ENCODE measurements at places on chromosomes 7 and 10.
A peak's percentile ranks its signal among the peaks of the same experiment; 100 is the strongest.

DNA sequence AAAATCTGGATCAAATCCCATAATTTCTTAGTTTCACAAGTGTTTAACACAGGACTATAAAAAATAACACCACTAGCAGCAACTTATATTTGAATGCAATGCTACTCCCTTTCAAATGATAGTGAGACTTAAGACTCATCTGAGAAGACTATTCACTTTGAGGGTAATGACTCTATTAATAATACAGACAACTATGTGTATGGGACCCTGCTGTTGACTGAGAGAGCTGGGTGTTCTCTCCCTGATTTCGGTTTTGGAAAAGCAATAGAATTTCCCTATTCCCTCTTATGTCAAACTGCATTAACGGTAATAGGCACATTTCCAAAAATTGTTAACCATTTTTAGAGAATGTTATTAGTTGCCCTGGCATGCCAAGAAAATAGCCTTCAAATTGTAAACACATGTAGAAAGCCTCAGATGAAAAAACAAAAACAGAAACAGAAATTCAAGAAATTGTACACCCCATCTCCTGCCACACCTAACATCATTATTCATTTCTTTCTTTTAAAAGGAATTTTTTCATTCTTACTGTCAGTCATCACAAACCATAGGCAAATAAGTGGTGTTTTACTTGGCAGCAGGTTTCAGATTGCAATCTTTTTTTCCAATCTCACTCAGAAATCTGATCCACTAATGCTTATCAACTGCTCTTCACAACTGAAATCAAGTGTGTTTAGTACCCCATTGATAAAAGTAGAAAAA lies 153.7 kb downstream of the TFPI2 start:
- no peak for DNase-seq

DNA sequence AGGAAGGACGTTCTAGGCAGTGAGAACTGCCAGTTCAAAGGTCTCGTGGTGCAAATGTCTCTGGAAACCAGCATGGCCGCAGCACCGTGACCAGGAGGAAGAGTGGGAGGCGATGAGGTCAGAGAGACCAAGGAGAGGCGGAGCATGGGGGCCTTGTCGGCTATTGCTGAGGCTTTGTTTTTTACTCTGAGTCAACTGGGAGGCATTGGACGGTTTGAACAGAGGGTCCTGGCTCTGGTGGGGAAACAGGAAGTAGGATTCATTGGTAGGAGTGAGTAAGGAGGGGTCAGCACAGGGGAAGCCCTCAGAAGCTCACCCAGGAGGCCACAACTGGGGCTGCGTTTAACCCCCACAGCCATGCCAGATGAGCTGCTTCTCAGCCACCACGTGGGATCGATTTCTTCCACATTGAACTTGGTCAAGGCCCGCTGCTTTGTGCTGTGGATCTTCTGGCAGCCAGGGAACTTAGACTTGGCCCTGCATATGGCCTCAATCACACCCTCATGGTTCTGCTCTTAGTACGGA lies 22.2 kb upstream of the SH2B2 start:
- no peak for DNase-seq

DNA sequence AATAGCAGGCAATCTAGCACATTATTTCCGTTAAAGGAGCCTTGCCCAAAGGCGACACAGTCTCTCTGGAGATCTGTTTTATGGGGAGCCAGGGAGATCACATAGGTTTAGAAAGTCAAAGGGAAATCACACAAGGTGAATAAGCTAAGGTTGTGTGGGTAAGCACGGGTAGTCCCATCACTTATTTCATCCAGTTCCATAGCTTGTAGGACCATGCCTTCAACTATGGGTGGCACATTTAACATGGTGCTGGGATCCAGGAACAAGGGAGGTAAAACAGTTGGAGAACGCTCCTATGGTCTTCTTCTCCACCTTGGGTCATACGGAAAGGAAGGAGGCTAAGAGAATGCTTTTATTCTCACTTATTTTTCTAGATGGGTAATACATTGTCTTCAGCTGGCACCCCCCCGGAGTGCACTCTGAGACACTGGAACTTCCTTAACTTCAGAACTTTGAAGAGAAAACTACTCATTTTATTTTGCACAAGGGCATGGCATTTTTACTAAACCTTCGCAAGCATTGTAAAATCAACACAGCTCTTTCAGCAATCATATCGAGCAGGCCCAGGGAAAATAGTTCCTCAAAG lies 435.4 kb downstream of the KIF20B start:
- no peak for DNase-seq

- no peak for DNase-seq
Observed at GRCh38 chr7:83782628-83783027, 133.7 kb upstream of the SEMA3E start.

GRCh38 chr7:141477865-141478264 lies 73.3 kb upstream of the AGK start:
- no peak for DNase-seq

GRCh38 chr7:98400542-98401340 lies at the start of gene BAIAP2L1:
Gene BAIAP2L1, minus strand, starts transcription at chr7:98401090. Its CDS starts 238 bp downstream, at chr7:98400852.
- DNase-seq: peak; percentile 86

- DNase-seq: no peak
Observed at GRCh38 chr7:25360451-25360850, 132.2 kb upstream of the NPVF start.

GRCh38 chr7:78720066-78720465 lies 733.4 kb downstream of the MAGI2 start:
- no peak for DNase-seq

DNA sequence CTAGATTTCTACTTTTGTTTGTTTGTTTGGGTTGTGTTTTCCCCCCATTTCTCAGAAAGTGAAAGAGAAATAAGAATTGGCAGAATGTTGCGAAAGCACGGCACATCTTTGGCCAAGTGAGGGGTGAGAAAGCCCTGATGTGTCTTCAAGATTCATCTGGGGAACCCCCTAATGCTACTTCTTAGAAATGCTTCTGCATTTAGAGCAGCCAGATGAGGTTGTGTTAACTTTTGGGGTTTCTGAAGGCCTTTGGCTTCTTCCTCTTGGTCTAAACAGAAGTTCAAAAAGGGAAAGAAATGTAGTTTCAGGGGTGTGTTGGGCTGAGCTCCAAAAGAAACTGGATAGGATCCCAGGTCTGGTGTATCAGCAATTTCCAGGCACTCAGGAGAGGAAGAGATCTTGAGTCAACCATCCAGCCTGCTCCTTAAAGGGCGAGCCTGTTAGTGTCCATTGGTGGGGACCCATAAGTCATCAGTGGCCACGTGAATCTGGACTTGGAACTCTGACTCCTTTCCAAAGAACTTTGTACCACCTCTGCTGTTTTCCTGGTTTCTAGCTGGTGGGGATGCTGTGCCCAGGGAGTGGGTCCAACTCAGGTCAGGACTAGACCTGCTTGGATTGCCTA lies 6.5 kb downstream of the DUSP5 start:
- peak; percentile 43 for DNase-seq

DNA sequence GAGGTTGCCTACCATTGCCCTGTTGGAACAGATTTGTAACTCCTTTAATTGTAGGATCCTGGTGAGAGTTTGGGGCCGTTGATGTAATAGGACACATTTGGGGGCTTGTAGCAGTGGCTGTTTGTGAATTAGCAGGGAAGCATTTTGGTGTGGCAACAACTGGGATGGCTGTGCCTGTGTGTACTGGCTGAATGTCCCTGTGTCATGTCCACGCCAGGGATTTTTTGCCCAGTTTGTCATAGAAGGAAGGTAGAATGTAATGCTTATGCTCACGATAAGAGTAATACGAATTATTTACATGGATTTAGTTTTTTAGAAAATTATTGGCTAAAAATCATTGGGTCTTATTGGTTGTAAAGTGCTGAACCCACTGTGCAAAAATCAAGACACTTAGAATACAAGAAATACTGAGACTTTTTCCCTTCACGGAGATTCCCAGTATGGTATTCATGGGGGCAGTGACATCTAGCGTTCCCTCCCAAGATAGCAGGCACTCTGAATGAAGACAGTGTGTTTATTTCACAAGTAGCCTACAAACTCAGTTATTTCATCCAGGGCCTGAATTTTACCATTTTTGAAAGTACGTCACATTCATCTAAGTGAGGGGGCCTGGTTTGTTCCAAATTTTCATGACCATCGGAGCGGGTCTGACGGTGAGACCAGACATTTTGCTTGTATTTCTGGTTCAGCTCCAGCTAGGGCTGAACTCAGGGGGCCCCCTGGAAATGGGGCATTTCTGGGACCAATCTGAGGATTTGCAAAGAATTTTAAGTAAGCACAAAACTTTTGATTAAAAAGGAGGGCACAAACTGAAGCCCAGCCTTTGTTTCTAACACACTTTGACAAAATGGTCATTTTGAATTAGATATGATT lies 74.7 kb downstream of the CACNB2 start:
- no peak for DNase-seq

DNA sequence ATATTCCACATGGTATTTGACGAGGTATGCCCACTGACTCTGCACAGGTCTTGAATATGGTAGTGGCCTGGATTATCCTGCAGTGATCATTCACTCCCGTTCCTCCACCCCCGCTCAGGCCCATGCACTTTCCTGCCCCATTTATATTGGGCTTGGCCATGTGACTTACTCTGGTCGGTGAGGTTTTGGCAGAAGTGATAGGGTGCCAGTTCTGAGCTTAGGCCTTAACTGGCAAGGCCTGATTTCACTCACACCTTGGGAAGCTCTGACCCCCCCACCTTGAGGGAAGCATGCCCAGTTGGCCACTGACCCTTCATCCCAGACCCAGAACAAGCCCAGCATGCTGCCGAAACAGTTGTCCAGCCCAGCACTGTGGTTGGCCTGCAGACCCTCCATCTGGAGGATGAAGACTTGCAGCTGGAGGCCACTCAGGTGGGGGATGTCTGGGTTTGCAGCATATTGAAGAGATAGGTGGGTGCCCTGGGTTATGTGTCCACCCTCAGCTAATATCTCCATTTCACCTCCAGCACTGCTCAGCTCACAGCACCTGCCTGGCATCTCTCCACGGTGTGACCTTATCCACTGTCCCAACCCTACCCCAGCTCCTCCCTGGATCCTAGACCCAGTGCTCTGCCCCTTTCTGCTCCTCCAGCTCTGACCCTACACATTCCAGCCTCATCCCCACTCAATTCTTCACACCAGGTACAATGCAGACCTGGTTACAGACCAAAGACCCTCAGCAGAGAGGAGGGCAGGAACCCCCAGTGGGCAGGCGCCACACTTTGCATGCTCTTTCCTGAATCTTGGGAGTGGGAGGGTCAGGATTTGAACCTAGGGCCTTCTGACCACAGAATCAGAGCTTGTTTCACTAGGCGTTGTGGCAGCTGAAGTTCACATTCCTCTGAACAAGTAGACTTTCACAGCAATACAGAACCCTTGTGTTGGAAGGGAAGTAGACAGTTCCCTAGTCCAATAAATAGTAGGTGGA lies 138.1 kb upstream of the CHST15 start:
- peak; percentile 41 for DNase-seq

GRCh38 chr10:73229567-73229966 lies 17.5 kb downstream of the DNAJC9 start:
- no peak for DNase-seq

DNA sequence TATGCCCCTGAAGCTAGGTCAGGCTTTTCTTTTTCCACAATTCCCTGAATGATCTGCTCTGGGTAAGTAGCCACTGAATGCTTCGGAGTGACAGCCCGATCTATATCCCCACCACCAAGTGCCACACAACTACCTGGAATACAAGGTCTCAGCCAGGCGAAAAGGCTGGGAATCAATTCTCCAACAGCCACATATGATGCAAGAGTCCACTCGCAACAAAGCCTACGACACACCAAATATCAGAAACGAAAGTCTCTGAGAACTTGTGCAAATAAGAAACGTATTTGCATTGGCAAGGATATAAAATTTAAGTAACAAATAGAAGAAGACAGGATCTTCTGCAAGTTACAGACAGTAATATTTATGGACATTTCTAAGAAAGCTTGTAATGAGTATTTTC lies 5.7 kb downstream of the HIPK2 start:
- no peak for DNase-seq

DNA sequence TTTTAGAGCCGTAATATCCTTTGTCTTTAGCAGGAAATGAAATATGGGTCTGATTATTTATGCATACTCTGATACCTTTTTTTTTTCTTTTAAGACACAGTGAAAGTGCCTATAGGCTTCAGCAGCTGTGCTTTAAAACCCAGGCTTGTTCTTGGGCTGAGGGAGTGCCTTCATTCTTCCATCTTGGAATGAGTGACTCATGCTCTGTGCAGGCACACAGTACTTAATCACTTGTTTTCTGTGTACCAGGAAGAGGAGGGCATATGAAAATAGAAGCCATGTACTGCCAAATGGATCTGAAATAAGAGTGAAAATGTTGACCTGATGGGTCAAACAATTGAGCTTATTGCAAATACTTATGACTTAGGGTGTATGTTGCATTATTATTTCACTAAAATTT lies 12.0 kb downstream of the INPP5F start:
- no peak for DNase-seq

- no peak for DNase-seq
Observed at GRCh38 chr7:68888971-68889385, 709.3 kb upstream of the AUTS2 start.

Measured in stimulated activated CD4-positive, alpha-beta T cell treated with anti-CD3 and anti-CD28 coated beads, Interleukin-15, amount 100 ng/mL, for 48 hours (primary cell).